Adrenal gland (tissue), 19 donors: ENCODE measurements at places on chromosomes 5 and 9. TPM values are rescaled to one million over a fixed set of nuclear protein-coding genes. Genes with fewer than 3 reads are reported as not detected.

GRCh38 chr5:134585966-134586365 lies 46.7 kb downstream of the SAR1B start:
- DNase-seq, result no peak

DNA sequence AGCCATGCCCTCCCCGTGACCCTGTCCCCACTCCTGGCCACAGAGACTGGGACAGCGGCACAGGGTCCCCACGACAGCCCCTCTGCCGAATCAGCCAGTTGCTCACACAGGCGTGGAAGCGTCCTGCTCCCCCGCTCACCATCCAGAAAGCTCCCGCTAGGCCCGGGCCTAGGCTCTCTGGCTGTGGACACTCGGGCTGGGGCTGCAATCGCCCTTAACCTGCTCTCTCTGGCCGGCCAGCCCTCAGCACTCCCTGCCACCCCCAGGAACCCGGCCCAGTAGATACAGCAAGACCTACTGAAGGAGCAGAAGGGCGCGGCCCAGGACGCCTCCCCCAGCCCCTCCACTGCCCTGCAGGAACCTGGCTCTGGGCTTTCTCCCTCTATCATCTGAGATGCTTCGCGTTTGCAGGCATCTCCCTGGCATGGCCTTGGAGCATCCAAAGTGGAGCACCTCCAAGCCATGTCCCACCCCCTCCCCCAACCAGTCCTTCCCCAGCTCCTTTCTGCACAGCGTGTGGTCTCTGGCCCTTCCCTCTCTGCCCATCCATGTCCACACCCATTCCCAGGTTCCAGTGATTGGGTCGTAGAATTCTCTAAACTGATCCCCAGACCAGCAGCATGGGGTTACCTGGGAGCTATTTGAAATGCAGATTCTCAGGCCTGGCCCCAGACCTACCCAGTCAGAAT lies 113.7 kb upstream of the LMX1B start:
- DNase-seq, result no peak

DNA sequence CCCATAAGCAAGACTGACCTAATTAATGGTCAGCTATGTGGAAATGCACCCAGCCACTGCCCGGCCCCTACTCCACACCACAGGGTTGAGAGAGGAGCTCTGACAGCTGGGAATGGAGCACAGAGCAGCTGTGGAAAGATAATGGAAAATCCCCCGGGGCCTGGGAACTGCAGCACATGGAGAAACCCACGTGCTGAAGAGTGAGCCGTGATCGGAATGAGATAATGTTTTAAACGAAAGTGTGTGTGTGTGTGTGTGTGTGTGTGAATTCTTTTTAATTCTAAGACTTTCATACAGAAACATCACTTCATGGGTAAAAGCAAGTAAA lies 13.1 kb upstream of the SLC12A7 start:
- peak; percentile 59 for DNase-seq

DNA sequence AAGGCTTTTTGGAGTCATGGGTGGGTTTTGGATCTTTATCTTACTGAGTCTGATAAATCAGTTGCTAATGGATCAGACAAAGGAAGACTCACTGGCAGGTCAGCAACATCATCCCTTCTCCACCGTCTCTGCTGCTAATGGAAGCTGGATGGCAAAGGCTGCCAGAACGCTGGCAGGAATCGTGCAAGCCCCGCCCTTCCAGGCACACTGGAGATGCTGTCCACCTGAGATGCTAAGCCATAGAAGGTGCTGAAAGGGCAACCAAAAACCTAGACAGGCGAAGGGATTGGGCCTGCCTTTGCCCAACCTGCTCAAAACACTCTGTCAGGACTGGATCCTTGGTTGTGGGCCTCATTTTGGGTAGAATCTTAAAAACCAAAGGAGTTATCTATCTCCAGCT lies 139.5 kb upstream of the FSTL4 start:
- no peak for DNase-seq

- no peak for DNase-seq
These were observed 545 bp downstream of the HMGCS1 start for GRCh38 chr5:43312699-43313034.

GRCh38 chr5:163908253-163908652 lies 402.8 kb downstream of the MAT2B start:
- DNase-seq, result no peak

GRCh38 chr5:76664079-76664478 lies 40.9 kb upstream of the F2RL2 start:
- DNase-seq, result no peak

GRCh38 chr5:126544087-126544740 lies 50.8 kb downstream of the ALDH7A1 start:
- peak; percentile 61 for DNase-seq

DNA sequence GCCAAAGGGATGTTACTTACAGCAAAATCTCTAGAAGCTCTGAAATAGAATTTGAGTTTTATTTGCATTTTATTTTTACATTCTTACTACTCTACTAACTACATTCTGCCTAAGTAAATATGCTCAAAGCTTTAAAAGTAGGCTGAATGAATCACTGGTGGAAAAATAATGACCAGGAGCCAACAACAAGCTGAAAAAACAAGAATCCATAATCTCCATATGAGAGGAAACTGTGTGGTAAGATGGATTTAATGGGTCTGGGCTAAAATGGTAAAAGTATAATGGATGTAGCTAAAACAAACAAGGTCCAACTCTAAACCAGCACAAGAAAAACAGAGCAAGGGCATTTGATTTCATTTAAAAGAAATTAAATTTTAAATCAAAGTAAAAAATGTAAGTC lies 525.8 kb upstream of the FTMT start:
- no peak for DNase-seq

- no peak for DNase-seq
These were observed 158.6 kb upstream of the ALDH1B1 start for GRCh38 chr9:38233796-38234355.

- no peak for DNase-seq
These were observed 148.7 kb upstream of the GDNF start for GRCh38 chr5:37988454-37989046.

DNA sequence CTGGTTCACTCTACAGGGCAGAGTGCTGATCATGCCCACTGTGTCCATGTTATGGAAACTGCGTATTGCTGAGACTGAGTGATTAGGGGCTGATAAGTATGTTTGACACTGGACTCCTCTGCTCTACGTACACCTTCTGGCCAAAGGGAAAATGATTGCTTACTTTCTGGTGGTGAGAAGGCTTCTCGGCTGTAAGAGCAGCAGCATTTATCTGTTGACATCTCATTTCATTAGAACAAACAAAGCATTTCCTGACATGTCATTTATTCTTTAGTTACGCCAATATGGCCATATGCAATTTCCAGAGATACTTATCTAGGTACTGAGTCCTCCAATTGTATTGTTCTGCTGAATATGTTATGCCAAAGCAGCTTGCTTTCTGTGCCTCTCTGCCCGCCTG lies 5.6 kb downstream of the FAXDC2 start:
- DNase-seq, result no peak

GRCh38 chr5:164207646-164208045 lies 702.2 kb downstream of the MAT2B start:
- DNase-seq, result no peak

DNA sequence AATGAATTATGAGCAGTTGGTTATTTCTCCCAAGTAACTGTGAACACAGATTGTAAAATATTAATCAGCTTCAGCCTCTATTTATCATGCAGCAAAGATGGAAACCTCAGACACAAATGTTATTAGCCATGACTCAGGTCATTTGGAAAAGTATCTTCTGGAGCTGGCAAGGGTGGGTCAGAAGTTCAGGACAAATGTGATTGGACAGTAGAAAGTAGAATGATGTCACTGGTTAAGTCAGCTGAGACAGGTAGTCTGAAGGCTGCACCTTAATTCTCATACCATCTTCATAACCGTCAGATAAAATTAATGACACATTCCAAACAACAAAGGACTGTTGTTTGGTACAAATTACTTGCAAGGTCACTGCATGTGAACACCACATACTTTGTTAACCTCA lies 140.2 kb downstream of the EMB start:
- no peak for DNase-seq

GRCh38 chr5:146051678-146052077 lies 53.7 kb downstream of the PLAC8L1 start:
- no peak for DNase-seq

- no peak for DNase-seq
These were observed 376.5 kb upstream of the DAB2 start for GRCh38 chr5:39801306-39801705.

DNA sequence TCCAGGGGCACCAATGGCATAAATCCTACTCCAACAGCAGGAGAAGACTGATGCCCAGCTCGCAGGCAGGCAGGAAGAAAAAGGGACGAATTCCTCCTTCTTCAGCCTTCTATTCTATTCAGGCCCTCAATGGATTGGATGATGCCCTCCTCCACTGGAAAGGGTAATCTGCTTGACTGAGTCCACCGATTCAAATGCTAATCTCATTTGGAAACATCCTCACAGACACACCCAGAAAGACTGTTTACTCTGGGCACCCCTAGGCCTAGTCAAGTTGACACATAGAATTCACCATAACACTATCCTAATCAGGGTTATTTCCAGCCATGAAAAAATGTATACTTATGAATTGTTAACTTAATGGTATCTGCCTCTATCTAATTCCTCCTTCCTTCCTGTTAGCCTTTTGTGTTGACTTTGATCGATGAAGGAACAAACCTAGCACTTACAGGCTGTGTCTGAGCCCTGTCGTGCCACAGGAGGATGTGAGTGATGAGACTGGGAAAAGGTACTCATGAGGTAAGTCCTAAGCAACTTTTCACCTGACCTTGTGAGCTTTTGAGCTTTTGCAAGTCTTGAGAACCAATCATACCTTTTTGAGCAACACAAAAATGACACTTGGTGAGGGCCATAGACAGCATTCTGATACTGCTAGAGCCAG lies 36.5 kb downstream of the FOXD1 start:
- no peak for DNase-seq

DNA sequence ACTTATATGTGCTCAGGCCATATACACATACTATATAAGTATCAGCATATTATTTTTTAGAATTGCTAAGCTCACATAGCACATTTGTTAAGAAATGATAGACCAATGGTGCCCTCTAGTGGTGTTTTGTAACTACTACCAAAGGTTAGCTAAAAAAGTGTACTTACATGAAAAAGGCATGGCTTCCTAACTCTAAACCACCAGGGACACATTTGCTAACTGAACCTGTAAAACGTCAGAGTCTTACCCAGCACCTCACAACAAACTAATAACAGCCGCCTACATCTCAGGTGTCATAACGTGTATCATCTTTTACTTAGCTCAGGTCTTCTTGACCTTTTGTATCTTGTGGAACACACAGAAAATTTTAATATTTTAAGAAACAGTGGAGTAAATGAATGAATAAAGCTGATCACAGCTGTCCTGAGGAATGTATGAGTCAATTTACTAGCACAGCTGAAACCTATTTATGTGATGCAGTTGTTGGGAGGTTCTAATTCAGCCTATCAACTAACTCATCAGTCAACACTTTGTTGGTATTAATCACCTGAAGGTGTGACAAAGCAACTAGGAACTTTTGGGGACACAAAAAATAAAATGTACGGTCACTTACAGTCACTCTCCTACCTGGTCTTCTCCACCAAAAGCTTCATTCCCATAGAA lies 72.9 kb downstream of the BAAT start:
- no peak for DNase-seq

GRCh38 chr5:11452852-11453251 lies 451.4 kb downstream of the CTNND2 start:
- no peak for DNase-seq

DNA sequence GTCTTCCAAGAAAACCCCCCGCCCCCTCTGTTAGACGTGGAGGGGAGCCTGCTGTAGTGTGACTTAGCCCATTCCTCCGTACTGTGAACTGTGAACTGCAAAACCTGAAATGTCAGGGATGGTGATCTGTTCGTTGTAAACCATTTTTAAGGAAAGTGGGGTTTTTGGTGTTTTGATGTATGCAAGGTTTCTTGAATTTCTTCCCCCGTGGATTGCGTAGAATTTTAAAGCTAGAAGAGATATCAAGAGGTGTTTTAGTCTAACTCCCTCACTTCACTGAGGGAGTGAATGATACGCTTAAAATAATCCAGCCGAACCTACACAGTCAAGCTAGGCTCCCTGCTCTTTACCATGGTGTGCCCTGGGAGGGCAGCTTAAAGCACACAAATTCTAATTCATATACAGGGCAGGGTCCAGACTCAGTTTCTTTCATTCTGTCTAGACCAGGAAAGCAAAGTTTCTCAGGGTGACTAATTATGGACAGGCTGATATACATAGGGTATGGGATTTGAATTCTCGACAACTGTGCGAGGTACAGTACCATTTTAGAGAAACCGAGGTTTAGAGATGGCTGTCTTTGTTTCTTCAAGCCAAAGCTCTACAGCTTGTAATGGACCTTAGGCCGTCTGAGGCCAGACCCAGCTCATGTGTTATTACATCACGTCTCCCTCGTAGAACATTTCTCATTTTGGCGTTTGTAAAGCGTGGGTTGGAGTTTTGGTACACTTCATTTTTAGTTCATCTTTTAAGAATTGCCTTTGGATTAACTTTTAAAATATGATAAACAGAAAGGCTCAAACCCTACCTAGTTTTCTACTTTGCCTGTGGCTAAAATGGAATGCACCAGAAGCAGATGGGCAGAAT lies 2.7 kb downstream of the PTGER4 start:
- DNase-seq, result no peak

DNA sequence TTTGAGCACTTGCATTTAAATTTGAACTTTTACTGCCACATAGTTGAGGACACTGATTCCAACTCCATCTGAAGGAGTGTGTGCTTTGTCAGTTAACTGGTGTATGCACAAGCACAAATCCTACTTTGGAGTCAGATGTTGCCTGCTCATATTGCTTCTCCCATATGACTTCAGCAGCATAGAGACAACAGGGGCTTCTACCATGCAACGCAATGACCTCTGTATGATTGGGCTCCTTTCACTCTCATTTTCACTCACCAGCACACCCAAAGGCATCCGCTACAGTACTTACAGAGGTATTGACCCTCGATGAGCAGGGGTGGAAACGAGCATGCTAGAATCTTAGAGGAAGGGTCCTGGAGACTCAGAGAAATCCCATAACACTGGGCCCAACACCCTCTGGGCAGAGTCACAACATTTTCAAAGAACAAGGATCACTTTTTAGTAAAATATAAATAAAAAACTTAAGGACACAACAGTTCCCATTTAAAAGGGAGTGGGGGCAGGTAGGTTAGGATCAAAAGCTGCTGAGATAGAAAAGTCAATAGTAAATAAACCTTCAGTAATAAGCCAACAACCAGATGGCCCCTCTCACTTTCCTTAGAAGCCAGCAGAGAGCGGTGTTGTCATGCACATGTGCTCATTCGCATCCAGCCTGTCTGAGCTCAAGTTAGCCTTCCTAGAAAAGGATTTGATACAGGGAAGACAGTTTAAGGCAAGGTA lies 203.8 kb downstream of the SNCAIP start:
- peak; percentile 39 for DNase-seq

TRPM3 gene
- 0.67 TPM for polyA plus RNA-seq

PCSK1 gene
- polyA plus RNA-seq, result 0.84 TPM

DRD1 gene
- polyA plus RNA-seq, result 0.09 TPM

TXNDC8 gene
- not detected for polyA plus RNA-seq

SLC27A6 gene
- polyA plus RNA-seq, result 1.0 TPM

MSMP gene
- 1.3 TPM for polyA plus RNA-seq

SEPTIN8 gene
- polyA plus RNA-seq, result 30.7 TPM

KIF20A gene
- polyA plus RNA-seq, result 0.54 TPM

RFESD gene
- 4.8 TPM for polyA plus RNA-seq

SGCD gene
- polyA plus RNA-seq, result 1.0 TPM

SPARC gene
- polyA plus RNA-seq, result 2,674 TPM
